Effector CD4-positive, alpha-beta T cell (primary cell): ENCODE measurements at places on chromosomes 7 and 10.

GRCh38 chr10:104741127-104741526 is 100.0 kb downstream of the SORCS3 start:
- DNase-seq = no peak

DNA sequence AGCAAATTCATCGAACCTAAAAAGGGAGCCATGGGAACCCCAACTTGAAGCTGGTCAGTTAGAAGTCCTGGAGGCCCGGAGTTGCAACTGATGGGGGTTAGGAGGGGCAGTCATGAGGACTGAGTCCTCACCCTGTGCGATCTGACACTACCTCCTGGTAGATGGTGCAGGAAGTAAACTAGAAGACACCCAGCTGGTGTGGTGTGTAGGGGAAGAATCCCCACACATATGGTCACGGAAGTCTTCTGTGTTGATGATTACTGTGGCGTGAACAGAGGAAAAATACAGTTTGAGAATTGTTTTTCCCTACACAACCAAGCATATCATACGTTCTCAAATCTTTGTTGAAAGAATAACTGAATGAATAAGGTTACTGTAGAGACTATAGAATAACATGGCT is 164.6 kb upstream of the KCTD7 start:
- no peak for DNase-seq

GRCh38 chr10:106713846-106714245 is 450.7 kb downstream of the SORCS1 start:
- no peak for DNase-seq

GRCh38 chr10:56585447-56586171 is 224.6 kb upstream of the ZWINT start:
- DNase-seq = no peak

GRCh38 chr7:100897772-100898454 is 2.2 kb upstream of the ACHE start:
- DNase-seq = no peak

- DNase-seq = no peak
Measured at GRCh38 chr10:132415956-132416355, 19.0 kb downstream of the PWWP2B start.

- DNase-seq = no peak
Measured at GRCh38 chr7:82559193-82559805, 115.7 kb upstream of the CACNA2D1 start.

DNA sequence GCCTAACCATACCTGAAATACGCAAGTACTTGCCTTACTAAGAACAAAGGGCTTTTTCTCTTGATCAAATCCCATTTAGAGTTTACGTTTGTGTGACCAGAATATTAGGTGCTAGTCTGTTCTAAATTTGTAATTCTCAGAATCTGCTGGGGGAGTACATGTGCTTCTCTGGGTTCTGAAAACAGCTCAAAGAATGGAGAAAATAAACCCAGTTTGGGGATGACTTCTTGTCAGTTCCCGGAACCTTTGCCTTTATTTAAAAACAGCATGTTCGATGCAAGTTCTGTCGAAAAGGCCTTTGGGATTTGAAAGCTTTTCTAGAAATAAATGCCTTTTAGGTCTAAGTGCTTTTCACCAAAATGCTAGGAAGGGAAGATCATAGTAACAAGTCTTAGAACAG is 147.0 kb downstream of the ARID5B start:
- no peak for DNase-seq

- no peak for DNase-seq
Measured at GRCh38 chr7:110790992-110791391, 299.9 kb upstream of the LRRN3 start.

DNA sequence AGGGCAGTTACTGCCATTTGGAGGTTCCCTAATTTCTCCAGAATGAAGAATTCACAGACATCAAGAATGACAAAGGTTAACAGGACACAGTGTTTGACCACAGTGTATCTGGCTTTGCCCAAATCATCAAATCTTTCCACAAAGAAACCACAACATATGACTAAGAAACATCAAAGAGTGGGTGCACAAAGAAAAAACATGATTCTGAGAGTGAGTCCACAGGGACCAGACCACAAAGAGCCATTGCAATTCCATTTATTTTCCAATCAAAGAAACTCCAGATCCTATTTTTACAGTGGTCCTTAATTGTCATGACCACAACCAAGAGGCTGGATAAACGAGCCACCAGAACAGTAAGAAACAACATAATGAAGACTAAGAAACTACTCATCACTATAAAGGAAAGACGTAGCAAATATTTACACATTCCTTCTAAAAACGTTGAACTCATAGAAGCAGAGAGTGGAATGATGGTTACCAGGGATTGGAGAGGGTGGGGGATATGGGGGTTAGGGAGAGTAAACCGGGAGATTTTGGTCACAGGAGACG is 286.5 kb downstream of the DOCK4 start:
- DNase-seq = no peak

DNA sequence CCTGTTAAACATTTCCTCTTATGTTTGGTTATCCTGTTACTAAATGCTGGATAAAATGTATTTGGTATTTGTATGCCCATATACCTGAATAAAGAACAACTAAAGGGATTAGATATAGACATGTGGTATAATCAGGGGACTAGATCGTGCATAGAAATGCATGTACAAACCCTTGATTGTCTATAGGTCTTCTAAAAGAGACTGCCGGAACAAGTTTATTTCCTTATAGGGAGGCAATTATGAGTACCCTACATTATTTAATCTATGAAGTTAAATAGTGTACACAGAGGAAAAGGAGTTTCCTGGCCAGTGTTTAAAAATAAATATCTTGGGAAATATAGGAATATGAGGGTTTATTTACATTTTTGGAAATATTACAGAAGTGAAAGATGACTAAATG is 44.6 kb downstream of the CCSER2 start:
- DNase-seq = no peak

DNA sequence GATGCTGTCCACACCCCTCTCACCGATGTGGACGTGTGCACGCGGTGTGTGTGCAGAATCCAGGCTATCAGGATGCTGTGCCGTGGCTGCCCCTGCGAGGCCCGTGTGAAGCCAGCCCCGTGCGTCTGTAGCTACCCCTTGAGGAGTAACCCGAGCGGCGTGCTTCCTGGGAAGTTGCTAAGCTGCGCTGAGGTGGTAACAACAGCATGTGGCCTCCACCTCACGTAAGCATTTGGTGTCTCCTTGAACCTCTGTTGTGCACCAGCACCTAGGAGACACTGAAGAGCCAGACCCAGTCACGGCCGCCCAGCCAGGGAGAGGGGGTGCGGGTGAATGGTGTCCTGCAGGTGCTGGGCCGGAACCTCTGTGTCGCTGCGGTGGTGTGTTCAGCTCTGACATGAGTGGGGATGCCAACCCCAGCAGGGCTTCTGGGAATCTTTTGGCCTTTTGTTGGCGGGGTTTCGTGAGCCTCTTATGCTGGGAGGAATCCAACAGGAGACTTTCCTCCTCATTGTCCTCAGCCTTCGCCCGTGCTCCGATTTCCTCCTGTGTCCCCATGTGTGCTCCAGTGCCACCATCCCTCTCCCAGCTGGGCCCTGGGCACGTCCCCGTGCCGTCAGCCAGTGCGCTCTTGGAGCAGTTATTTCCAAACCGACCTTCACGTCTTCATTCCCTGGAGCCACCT is 60.4 kb downstream of the DNAJB6 start:
- DNase-seq = no peak

DNA sequence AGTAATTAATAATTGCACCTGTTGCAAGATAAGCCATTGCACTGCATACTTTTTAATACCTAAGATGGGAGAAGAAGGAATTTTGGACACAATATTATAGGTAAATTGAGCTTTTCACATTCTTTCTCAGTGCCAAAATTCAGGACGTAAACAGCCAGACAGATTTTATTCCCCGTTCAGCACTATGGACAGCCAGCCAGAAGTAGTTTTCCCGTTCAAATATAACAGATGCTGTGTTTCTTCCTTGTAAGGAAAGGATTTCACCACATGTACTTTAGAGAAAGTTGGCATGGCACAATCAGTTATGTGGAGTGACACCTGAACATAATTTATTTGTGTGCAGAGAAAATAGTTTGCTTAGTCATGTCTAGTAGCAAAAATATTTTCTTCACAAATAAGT is 34.8 kb downstream of the SEMA3E start:
- DNase-seq = no peak

GRCh38 chr10:42951486-42952251 is 125.2 kb upstream of the RET start:
- no peak for DNase-seq

DNA sequence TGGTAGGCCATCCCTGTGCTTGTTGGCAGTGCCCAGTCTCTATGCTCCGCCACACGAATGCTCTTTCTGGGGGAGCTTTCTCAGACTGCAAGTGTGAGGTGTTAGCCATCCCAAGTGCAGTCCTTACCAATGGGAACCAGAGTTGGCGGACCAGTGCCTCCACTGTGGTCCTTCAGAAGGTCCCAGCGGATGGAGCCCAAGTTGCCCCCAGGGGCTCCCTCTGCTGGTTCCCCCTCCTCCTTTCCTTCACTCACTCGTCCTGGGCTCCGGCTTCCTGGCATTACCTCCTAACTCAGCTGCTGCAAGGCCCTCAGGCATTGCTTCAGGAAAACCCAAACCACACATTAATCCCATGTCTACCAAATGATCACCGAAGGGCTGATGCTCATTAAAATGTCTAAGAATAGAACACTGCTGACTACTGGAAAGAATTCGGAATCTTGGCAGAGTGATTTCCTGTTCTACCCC is 139.8 kb downstream of the CUBN start:
- no peak for DNase-seq

- no peak for DNase-seq
Measured at GRCh38 chr10:80486785-80487420, 32.8 kb downstream of the TSPAN14 start.

DNA sequence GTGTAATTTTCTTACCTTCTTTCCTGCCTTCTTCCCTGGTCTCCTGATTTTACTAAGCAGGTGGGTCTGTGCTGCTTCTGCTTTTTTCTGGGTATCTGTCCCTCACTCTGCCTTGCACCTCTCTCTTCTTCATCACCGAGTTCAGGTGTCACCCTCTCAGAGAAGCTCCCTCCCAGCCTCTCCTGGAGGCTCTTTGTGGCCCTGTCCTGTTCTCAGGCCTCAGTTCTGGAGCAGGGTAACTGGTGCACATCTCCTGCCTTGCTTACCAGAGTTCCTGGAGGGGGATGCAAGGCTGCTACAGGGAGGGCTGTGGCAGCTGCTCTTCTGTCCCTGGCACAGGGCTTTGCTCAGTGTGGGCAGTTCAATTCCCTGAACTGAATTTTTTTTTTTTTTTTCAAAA is 66.1 kb downstream of the RBM33 start:
- no peak for DNase-seq

DNA sequence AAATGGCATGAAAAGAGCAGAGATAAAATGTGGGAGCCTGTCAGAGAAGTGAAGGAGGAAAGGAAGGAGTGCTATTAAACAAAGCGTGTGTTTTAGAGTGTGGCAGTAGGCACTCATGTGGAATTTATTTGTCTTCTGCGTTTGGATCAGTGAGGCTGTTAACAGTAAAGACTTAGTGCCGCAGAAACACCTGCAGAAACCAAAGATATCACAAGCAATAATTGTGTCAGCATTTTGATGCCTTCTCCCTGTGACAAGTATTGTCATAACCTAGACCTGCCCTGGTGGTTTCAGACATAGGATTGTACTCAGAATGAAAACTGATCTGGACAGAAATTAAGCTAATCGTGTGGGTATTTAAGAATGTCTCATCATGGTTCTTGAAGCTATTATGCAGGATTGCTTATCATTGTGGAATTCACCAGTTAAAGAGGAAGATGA is 191.0 kb downstream of the CAMK1D start:
- DNase-seq = no peak

GRCh38 chr7:21140622-21141021 is 287.3 kb upstream of the SP4 start:
- no peak for DNase-seq

- no peak for DNase-seq
Measured at GRCh38 chr7:828793-829561, 3.3 kb upstream of the SUN1 start.

DNA sequence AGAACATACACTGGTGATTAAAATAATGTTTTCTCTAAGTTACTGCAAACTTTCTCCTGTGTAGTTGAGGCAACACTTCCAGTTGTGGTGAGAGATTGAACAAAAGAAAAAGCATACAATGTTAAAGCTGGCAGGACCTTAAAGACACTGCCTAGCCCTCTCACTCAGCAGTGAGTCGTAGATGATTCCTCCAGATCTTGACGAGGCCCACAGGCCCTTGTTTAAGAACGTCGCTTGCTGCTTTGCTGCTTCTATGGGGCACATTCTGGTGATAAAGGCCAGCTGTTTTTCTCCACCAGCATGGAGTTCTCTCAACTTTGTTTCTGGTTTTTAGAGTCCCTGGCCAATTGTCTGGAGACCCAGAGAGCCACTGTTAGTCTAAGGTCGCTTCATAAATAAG is 2.8 kb upstream of the DENND11 start:
- DNase-seq = no peak

DNA sequence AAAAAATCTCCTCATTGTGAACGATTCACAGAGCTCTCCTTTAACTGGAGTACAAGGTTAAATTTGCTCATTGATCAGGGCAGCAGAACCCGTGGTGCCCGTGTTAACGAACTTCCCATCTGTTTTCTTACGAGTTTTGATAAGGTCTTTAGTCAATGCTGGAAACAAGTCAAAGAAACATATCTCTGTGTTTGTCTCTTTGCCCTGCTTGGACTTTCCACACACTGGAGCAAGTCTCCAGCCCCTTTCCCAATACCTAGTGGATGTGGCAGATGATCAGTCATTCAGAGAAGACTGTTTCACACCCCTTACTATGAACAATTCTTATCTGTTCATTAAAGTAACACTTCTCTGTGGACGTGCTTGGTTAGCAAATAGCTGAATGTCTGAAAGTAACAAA is 121.3 kb downstream of the ARID5B start:
- DNase-seq = no peak

- DNase-seq = no peak
Measured at GRCh38 chr10:124715439-124715838, 28.7 kb downstream of the FAM53B start.
